ENCODE measurements at places on chromosomes 16 and 17. TPM values are rescaled to one million over a fixed set of nuclear protein-coding genes. Genes with fewer than 3 reads are reported as not detected.

Gene KRTAP9-2
- not detected for total RNA-seq

- DNase-seq, result peak; percentile 96
Observed at GRCh38 chr16:48385253-48386150, at the start of gene SIAH1. Gene SIAH1 (minus strand): TSS chr16:48385413. CDS start chr16:48362428, 22,985 bp downstream.

DNA sequence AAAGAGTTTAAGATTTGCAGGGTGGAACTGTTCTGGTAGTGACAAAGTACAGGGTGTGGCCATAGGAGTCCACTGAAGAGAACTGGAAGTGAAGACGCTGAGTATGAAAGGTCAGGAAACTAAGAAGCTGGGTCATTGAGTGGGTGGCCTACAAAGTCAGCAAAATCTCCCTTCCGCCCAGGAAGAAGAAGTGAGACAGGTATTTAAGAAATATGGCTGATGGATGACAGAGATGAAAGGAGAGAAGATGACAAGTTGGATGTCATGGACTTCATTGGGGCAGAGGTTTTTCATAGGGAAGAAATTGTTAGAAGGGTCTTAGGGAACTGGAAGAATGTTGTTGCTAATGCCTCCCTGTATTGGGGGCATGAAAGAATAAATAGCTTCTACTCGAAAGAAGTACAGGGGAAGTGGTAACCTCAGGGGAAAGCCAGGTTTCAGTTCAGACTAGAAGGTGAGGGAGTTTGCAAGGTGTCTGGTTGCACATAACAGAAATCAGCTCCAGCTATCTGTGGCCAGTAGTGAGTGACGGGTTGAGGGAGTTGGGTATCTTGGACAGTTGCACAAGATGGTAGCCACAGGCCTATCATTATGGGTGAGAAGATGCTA lies 33.6 kb upstream of the MED13 start:
- DNase-seq, result no peak

GRCh38 chr17:27824745-27825144 lies 24.4 kb upstream of the NOS2 start:
- DNase-seq, result peak; percentile 26

DNA sequence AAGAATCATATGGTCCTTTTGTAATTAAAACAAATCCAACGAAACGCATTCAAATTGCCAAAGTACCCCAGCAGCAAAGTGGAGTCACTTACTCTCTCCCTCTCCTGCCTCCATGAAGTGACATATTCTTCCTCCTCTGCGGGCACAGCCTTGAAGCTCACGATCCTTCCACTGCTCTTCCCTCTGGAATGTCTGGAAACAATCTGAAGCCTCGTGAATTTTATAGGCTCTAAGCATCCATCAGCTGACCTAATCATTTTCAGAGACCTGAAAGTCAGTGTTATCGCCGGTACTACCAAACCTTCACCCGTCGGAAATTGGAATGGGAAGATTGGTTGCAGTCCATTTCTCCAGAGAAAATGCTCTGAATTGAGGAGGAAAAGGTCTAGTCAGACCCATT lies 134.5 kb upstream of the FOXF1 start:
- no peak for DNase-seq

GRCh38 chr17:45775576-45776011 lies 8.5 kb upstream of the CRHR1 start:
- peak; percentile 86 for DNase-seq

Measured in stomach (tissue), 19 donors.